ENCODE measurements at places on chromosomes 7 and 10.

- no peak for DNase-seq
Measured at GRCh38 chr10:126101325-126101724, 205.0 kb downstream of the FANK1 start.

GRCh38 chr10:80555415-80555814 is 17.7 kb downstream of the SH2D4B start:
- no peak for DNase-seq

DNA sequence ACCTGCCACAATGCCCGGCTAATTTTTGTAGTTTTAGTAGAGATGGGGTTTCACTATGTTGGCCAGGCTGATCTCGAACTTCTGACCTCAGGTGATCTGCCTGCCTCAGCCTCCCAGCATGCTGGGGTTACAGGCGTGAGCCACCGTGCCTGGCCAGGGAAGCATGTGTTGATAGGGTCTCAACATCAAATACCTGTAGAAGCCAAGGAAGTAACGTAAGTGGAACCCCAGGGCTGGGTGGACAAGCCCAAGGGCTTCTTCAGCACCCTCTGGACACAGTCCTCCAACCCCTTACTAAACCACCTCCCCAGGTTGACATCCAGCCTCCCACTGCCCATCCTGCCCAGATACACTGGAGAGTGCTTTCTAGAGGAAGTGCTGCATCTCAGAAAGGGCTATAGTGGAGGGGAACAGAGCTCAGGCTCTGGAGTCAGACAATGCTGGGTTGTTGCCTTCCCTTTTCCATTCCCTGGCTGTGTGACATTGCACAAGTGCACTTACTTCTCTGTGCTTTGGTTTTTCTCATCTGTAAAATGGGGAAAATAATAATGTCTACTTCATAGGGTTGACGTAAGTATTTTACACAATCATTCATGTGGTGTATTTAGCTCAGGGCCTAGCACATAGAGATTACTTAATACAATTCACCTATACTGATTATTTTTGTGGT is 73.9 kb upstream of the KAT6B start:
- no peak for DNase-seq

DNA sequence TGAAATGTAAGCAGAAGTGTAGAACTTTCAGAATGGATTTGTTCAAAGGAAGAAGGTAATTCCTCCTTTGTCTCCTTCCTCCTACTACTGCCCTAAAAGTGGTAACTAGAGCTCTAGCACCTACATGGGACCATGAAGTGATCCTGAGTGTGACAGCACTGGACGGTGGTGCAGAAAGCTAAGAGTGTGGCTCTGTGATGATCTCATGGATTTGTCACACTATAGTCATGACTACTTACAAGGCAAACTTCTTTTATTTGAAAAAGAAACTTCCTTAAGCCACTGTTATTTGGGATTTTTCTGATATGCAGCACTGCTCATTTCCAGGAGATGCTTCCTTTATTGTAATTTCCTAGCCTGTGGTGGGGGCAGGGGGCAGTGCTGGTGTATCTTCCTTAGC is 5.8 kb upstream of the FHIP2A start:
- DNase-seq, result no peak

DNA sequence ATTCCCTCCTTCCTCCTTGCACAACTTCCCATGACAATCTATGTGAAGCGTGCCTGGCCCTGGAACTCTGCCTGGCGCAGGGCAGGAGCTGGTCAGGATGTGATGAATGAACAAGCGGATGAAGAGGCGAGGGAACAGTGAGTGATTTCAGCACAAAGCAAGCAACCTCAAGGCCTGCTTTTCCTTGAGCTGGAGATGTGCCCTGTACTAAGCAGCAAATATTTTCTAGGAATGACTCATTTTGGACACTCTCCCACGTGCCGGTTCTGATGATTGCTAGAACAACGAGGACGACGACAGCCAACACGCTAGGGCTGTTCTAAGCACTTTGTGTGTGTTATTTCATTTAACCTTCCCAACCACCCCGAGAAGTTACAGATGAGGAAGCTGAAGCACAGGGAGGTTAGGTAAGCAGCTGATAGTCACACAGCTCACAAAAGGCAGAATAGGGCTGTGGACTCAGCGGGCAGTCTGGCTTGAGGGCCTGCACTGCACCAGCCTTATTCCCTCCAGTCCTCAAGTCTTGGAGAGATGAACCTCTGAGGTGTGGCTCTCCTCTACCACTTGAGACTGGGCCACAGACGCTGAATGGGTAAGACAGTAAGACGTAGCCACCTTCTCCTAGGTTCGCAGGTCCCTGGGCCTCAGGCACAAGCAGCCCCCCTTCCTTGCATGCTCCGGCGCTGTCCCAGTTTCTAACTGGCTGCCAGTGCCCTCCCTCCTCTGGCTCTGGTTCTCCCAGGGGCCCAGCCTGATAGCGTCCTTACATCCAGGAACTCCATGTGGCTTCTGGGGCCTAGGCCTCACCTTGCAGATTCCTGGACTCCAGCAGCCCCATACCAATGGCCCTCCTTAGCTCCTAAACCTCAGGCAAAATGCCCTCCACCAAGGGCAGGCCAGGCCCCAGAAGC is 59.0 kb downstream of the YKT6 start:
- DNase-seq, result no peak

- no peak for DNase-seq
Measured at GRCh38 chr7:90383422-90383821, 19.8 kb upstream of the CLDN12 start.

DNA sequence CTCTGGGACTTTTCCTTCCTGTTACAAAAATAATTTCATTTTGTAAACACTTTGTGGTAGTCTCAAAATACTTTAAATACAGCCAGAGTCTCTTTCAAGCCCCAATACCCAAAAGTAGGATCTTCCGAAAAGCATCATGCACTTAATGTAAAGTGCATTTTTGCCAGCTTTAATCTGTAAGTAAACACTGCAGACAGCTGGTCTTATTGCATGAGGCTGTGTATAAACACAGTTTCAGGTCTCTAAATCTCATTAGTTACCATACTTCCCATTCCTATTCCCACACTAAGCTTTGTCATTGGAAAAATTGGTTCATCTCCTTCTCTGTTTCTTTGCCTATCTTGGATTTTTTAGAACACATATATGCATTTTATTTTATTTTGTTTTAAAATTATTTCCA is 87.6 kb upstream of the GNAI1 start:
- DNase-seq, result peak; percentile 71

DNA sequence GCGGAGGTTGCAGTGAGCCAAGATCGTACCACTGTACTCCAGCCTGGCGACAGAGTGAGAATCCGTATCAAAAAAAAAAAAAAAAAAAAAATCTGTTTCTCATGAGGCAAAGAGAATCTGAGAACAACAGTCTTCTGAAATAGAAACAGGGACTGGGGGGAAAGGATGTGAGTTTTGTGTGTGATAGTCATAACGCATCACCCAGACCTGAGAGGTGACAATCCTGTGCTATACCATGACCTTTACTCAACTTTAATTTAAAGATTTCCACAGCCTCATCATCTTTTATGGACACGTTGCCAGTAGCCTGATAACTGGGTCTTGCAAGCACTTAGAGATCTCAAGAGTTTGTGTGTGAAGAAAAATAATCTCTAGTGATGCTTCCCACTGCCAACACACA is 2.3 kb downstream of the ATXN7L1 start:
- DNase-seq, result no peak

- no peak for DNase-seq
Measured at GRCh38 chr10:56104923-56105322, 256.1 kb downstream of the ZWINT start.

DNA sequence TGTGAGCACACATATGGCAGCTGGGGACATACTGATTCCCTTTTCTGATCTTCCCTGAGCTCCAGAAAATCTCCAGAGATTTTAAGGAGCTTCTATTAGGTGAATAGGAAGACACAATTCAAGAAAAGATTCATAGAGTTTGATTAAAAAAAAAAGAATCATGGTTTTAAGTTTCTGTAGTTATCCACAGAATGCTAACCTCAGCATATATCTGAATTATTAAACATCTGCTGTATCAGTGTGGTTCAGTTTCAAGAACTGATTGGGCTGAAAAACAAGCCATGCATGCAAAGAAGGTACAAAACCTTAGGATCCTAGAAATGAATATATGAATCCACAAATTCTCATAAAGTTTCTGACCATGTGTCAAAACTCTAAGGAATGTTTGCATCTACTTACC is 94.1 kb upstream of the ZNF438 start:
- DNase-seq, result no peak

DNA sequence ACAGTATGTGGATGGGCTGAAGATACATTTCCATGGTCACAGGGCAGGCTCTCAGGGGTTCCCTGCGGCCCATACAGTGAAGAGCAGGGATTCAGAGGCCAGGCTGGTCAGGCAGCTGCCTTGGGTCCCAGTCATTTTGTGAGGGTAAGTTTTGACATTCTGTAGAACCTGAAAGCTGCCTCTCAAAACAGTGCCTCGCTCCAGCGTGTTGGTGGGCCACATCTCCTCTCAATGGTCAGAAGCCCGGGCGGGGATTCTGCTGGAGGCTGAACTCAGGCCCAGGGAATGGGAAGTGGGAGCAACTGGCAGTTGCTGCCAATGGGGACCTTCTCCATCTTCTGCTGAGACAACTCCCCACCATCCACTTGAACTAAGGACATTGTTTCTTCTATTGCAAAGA is 190.0 kb downstream of the PTPN20 start:
- DNase-seq, result no peak

DNA sequence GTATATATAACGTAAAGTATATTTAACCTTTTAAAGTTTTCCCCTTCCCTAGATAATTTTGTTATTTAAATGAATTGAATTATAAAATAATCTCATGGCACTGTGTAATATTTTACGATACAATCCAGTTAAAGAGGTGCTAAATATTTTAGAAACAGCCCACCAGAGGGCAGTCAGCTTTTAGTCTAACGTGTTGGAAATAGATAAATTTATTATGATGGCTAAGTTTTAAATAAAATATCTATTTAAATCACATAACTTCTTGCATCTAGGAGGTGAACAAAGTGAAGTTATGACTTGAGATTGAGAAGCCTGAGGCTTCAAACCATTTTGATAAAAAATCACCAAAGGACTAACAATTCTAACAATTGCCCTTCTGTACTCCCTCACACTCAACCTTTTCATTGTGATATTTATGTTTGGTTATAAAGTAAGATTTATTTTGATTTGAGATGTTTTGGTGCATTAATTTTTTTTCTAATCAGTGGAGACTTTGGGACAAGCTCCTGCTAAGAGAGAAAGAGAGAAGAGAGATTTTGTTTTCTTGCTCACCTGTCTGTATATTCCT is 171.5 kb upstream of the SP4 start:
- DNase-seq, result peak; percentile 16

- no peak for DNase-seq
Measured at GRCh38 chr7:117673839-117674238, 194.0 kb downstream of the CFTR start.

DNA sequence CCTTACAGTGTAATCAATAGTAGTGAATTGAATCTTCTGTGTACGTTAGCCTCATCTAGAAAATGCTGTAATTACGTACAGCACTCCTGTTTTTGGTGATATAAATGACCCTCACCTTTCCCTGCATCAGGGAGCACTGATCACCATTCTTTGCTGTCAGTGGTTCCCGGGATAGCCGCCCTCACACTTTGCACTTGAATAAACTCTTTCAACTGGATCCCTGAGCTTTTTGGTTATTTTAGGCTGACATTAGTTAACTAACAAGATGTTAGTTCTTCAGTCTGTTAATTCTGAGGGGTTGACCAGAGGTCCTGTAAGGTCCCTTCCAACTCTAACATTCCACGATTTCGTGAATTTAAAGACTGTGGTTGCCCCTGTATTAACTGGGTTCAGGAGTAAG is 23.4 kb upstream of the ZC3HAV1 start:
- DNase-seq, result no peak

- no peak for DNase-seq
Measured at GRCh38 chr10:8035006-8035640, 19.4 kb upstream of the GATA3 start.

- peak; percentile 89 for DNase-seq
Measured at GRCh38 chr7:25726170-25726780, 425.7 kb upstream of the NFE2L3 start.

DNA sequence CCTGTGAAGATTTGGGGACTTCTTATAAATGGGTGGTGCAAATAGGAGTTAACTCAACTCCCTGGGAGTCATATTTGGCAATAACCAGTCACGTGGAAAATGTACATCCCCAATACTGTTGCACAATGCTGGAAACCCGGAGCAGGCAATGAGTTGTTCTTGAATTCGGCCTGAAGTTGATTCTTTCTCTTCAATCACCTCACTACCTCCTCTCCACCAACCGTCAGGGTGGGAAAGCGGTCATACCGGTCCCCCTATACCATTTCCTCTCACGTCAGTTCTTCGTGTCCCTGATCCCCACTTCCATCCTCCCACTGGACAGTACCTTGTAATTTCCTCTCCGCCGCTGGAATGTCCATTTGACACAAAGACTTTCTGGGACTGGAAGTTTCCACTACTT is 2.8 kb downstream of the GIMAP5 start:
- no peak for DNase-seq

GRCh38 chr10:123862421-123863182 is 29.0 kb downstream of the CPXM2 start:
- peak; percentile 36 for DNase-seq

- no peak for DNase-seq
Measured at GRCh38 chr10:104835422-104835821, 194.3 kb downstream of the SORCS3 start.

- DNase-seq, result peak; percentile 59
Measured at GRCh38 chr7:143003393-143004051, 23.4 kb downstream of the OR9A2 start.

DNA sequence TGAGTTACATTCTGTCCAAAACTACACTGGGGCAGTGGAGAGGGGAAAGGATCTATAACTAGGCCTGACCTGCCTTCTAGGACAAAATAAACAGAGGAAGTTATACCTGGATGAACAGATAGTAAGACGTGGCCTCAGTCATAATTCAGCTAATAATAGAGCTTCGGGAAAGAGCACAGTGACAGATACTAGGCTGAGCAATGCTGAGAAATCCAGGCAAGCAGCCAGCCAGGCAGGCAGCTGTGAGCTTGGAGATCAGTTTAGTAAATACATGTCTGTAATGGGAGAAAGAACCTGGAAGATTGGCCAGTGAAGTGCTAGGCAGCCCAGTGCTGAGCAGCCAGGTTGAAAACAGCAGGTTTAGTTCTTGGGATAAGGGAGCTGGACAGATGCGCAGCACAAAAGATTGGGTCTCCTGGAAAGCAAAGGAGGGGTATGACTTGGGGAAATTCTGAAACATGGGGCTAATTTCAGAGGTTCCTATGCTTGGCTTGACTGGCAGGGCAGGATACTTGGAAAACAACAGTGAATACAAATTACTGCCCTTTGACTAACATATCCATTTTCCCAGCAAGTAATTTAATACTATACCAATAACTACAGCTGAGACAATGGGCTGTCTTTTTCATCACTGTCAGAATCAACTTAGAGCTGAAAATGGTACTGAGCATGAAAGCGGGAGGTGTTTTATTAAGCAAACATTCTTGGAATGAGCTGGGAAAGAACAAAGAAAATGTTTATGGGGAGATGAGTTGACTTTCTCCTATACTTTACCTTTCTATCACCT is 140.8 kb downstream of the DGKB start:
- peak; percentile 93 for DNase-seq

GRCh38 chr10:27513451-27514191 is 9.5 kb downstream of the RAB18 start:
- DNase-seq, result no peak
